ENCODE measurements at places on chromosomes 4 and X.

DNA sequence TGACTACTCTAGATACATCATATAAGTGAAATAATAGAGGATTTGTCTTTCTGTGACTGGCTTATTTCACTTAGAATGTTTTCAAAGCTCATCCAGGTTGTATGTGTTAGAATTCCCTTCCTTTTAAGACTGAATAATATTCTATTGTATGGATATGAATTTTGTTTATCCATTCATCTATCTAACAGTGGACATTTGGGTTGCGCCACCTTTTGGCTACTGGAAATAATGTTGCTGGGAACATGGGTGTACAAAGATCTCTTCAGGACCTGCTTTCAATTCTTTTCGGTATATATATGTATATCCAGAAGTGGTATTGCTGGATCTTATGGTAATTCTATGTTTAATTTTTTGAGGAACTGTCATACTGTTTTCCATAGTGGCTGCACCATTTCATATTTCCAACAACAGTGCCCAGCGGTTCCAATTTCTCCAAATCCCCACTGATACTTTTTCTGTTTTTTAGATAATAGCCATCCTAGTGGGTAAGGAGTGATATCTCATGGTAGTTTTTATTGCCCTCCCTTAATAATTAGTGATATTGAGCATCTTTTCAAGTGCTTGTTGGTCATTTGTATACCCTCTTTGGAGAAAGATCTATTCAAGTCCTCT is 3.4 kb upstream of the SCD5 start:
- peak; percentile 32 for DNase-seq

DNA sequence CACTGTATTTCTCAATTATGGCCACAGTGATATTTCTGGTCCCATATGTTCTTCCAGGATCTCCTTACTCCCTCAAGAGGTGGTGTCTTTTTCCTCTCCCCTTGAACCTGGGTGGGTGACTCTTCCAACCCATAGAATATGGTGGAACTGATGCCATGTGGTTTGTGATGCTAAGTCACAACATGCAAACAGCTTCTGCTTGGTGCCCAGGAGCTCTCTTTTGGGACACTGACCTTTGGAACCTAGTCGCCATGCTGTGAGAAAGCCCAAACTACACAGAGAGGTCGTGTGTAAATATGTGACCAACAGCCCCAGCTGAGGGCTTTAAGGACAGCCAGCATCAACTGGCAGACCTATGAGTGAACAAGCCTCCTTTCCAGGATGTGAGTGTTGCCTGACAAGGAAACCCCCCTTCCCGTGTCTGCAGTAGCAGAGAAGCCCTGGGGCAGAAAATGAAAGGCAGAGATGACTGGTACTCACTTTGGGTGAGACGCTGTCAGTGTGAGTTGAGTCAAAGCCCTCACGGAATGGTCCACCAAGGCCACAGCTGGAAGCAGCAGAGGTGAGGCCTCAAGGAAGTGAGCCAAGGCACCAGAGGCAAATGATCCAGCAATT is 223.4 kb downstream of the BCOR start:
- no peak for DNase-seq

DNA sequence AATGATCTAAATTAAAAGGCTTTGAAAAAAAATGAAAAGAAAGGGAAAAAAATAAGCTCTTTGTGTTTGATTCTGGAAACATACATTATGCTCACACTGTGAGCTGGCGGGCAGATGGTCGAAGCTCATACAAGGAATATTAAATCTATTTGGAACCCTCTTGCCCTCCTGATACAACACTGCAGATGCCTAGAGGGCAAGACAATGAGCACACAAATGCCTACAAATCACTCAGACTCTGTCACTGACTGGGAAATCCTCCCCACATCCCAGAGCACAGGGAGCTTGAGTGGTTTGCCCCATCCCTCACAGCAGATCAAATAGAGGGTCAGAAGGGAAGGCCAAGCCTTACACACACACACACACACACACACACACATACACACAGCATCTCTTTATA is 320.4 kb downstream of the HNRNPD start:
- no peak for DNase-seq

- DNase-seq, result no peak
These were observed 180.7 kb upstream of the ZFP42 start for GRCh38 chr4:187814737-187815465.

DNA sequence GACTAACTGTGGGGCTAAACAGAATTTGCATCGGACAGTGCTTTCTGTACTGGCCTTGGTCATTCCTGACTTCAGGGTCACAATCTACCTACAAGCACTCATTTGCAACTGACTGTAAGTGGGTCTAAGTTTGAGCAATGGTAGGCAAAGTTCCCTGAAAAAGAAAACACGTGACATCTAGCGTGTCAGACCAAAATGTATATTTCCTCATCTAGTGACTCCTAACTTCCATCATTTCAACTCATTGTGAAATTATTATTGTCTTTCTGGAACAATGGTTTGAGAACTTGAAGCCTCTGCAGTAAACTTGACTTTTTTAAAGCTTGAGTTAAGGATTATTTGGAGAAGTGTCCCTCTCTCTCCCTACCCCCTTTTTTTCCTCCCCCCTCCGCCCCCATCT is 113.6 kb downstream of the MID1 start:
- no peak for DNase-seq

DNA sequence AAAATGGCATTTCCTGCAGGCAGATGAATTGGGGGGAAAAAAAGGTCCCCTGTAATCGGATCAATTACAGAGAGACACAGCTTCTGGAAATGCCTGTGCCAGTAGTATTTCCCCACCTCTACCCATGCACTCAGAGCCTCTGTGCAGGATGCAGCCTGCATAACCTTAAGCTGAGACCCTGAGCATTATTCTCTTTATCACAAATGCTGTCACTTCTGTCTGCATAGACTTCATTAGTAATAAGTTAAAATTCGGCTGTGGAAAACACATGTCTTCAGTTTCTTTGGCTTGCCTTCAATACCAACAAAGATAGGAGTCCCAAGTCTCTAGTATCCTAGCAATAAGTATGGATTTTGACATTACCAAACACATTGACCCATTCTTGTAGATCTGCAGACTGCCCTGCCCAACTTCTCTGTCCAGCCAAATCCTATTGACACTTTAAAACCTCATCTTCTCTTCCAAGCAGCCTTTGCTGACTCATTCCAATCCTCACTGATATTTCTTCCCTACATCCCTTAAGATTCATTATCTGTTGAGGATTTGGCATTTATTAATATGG is 70.8 kb downstream of the LUZP4 start:
- DNase-seq, result no peak

DNA sequence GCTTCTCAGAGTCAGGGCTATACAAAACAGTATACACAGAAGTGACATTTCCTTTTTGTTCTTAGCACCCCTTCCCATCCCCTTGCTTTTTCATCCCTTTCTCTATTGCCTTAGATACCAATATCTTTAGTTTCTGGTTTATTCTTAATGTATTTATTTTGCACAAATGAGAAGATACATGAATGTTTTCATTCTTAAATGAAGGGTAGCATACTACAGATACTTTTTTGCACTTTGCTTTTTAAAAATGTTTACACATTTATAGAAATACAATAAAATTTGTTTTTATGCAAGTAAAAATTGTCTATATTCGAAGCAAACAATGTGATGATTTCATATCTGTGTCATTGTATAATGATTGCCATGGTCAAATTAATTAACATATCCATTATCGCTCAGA is 33.1 kb downstream of the TSPAN7 start:
- DNase-seq, result no peak

GRCh38 chrX:31540313-31540712 is 468.5 kb upstream of the FTHL17 start:
- no peak for DNase-seq

GRCh38 chr4:38149997-38150671 is 189.9 kb downstream of the PTTG2 start:
- DNase-seq, result no peak

GRCh38 chr4:17324386-17324830 is 187.5 kb downstream of the QDPR start:
- DNase-seq, result peak; percentile 47

DNA sequence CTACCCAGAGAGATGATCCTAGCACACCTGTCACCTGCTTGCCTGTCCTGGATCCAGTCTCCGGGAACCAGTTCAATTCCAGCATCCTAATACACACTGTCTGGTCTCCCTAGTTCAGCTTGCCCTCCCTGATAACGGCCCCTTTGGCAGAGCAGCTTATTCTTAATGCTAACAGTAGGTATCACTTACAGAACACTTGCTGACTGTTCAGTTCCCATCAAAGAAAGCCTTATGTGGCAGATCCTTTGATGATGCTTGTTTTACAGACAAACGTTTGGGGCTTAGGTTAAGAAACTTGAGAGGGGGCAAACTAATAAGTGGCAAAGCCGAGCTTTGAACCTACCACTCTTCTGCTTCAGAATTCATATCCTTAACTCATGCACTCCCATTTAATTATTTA is 890 bp downstream of the RASSF6 start:
- no peak for DNase-seq

DNA sequence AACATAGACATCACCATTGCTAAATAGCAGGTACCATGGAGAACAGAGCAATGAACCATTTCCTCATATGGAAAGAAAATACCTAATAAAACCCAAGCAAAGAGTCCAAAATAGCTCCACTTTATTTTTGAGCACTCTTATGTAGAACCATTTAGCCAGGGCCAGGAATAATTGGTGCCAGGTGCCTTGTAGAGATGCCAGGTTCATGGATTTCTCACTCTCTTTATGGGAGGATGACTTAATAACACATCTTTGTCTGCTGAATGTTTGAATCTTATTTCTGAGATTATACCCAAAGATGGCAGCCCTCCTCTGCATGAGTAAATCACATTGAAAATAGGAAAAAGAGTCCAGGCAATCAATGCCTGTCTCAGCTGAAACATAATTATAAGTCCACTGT is 212.3 kb upstream of the SFRP2 start:
- DNase-seq, result no peak
